ENCODE measurements at places on chromosomes 11 and 22.

DNA sequence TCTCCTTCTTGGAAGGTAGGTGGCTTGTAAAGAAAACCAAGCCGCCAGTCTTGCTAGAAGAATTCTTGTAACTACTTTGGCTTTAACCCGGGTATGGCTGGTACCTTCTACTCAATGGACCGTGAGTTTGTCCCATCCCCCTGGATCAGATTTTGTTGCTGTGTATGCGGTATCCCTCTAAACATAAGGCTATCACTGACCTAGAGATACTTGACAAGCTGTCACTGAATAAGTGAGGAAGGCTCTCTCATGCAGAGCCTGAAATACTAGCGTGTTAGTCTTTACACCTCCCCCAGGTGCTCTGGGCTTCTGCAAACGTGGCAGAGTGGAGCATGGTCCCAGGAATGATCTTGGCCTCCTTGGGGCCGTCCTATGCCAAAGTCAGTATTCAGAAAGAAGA lies 34.5 kb downstream of the GLB1L2 start:
- DNase-seq, result no peak

DNA sequence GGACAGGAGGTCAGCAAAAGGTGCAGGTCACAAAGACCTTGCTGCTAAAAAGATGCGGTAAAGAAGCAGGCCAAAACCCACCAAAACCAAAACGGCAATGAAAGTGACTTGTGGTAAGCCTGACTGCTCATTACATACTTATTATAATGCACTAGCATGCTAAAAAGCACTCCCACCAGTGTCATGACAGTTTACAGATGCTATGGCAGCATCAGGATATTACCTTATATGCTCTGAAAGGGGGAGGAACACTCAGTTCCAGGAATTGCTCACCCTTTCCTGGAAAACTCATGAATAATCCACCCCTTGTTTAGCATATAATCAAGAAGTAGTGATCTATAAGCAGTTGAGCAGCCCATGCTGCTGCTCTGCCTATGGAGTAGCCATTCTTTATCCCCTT lies 45.2 kb upstream of the SLC5A12 start:
- DNase-seq, result no peak

DNA sequence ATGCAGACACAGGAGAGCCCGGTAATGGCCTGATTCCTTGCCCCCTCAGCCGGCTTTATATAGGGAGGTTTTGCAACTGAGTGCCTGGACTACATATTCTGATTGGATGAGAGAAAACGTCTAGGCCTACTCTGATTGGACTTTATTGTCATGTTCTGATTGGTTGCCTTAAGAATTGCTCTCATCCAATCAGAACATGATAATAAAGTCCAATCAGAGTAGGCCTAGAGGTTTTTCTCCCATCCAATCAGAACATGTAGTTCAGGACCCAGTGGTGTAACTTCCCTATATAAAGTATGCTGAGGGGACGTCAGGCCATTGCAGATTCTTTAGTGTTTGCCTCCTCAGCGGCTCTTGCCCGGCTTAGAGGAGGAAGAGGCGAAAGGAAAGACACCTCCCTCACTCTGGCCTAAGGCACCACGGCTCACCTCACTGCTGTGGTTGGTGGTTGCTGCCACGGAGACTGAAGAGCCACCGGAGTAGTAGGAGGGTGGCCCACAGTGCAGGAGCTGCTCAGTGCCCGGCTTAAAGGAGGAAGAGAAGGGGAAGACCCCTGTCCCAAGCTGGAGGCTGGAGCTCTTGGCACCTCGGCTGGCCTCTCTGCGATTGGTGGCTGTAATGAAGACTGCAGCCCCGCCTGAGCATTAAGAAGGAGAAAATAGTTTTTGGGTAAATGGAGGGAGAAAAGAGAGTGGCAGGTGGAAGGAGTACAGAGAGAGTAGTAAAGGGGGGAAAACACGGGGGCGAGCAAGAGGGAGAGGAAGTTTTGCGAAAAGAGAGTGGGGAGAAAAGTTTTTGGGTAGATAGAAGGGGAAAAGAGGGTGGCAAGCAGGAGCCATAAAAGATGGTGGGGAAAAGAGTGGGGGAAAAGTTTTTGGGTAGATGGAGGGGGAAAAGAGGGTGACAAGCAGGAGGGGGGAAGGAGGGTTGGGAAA lies 116.7 kb upstream of the SERPIND1 start:
- DNase-seq, result no peak

- DNase-seq, result no peak
These were observed 4.1 kb upstream of the PLAAT2 start for GRCh38 chr11:63567044-63567840.

GRCh38 chr11:1232021-1232882 lies 9.4 kb downstream of the MUC5B start:
- no peak for DNase-seq

GRCh38 chr11:101707477-101707876 lies 123.7 kb upstream of the TRPC6 start:
- no peak for DNase-seq

DNA sequence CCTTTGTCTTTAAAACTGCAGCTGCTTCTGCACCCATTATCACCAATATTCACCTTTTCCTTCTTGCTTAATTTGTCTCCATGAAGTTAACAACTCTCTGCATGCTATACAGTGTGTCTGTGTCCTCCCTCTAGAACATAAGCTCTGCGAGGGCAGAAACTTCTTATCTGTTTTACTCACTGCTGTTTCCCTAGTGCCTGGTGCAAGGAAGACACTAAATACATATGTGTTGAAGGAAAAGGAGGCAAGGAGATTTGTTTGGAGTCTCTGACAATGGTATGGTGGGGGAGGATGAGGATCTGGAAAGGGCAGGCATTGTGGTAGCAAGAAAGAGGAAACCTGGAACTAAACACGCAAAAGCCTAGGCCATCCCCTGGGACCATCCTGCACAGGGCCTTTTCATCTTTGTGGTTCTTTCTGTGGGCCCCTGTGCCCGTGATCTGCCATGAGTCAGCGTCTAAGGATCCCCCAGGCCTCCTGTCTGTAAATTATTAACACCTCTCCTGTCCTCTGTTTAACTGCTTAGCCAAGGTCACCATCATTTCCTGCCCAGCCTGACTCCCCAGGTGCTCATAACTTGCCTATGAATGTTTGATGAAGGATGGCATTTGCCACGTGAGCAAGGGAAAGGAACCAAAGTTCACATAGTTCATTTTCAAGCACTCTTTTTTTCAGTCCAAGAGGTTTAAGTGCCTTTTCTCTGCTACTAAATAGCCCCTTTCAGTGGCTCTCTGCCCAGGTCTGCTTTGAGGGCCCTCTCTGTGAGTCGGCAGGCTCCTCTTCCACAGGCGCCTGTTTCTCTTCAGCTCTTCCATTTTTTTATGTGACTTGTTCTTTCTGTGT lies 131.1 kb downstream of the RASSF10 start:
- DNase-seq, result no peak

GRCh38 chr11:12793065-12793464 lies 118.8 kb downstream of the TEAD1 start:
- no peak for DNase-seq

DNA sequence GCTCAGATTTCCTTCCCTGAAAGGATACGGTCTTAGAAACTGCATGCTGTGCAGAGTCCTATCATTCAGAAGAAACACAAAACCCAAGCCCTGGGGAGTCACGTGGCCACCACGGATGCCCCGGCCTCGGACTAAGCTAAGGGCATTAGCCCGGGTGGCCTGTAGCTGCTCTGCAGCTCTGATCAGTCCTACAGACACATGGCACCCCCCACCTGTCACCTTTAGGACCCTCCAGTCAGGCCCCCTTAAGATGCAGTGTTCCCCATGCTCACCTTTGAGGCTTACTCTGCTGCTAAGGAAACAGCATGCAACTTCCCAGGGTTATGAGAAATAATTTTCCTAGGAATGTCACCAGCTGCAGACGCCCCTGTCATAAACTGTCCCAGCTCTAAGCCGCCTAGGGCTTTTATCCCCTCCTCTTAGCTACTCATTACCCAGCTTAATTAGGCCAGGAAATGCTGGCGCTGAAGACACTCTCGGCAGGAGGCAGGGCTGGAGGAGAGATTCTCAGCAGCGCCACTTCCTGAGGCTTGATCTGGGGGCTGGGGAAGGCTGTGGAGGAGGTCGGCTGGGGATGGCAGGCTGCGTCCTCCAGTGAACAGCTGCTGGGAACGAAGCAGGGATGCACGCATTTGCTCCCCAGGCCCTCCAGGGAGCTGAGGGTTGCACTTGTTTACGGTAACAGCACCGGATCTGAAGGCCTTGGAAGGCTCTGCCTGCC lies 47.2 kb upstream of the ADA2 start:
- DNase-seq, result no peak

DNA sequence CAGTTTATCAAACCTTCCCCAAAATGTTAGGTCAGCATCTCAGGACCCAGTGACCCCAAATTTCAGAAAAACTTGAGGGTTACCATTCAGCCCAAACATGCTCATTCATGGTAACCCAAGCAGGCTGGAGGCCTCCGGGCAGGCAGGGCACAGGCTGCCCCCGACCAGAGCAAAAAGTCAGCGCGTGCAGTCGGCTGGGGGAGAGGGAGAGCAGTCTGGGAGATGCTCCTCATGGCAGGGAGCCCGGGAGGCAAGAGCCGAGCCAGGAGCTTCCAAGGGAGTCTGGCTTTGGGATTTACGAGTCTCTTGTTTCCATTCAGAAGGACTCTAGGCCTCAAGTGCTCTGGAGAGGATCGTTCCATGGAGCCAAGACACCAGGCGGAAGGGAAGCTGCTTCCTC lies 45.7 kb downstream of the RPUSD4 start:
- DNase-seq, result no peak

DNA sequence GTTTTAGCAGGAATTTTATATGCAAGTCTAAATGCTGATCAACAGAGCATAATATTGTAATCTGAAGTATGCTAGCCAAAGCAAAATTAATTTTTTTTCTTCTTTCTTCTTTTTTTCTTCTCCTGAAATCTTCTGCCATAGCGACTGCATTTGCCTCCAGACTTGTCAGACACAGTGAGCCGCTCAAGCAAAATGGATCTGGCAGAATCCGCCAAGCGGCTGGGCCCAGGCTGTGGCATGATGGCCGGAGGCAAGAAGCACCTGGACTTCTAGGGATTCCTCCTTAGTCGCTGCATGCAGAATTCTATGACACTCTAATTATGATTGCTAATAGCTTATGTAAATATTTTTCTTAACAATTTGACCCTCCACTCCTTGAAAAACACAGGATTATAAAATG lies 27.9 kb downstream of the PAX6 start:
- DNase-seq, result no peak

DNA sequence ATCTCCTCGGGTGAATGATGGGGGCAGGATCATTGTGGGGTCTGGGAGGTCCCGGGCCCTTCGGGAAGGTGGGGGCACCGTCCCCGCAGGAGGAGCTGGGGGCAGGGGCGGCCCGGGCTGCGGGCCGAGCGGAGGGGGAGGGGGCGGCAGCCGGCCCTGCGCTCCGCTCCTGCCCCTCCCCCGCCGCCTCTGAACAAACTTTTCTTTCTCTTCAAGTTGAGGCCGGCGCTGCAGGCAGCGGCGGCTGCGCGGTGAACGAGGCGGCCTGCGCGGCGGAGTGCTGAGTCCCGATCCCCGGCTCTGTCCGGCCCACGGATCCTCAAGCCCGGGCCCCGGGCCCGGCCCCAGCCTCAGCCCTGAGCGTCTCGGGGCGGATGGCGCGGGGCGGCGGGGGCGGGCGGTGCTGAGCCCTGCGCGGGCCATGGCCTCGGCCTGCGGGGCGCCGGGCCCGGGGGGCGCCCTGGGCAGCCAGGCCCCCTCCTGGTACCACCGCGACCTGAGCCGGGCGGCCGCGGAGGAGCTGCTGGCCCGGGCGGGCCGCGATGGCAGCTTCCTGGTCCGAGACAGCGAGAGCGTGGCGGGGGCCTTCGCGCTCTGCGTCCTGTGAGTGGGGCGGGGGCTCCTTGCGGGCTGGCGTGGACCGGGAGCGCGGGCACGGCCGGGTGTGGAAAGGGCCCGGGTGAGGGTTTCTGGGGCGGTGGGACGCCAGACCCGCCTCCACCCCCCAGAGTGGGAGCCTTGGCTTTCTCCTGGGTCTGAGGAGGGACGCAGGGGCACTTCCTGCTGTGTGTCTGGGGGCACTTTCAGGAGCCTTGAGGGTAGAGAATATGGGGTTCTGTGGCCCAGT lies at the start of gene INPPL1:
Gene INPPL1, plus strand, starts transcription at position 204 of the 847 bp plus-strand sequence. Its CDS starts 218 bp downstream, at position 422.
- no peak for DNase-seq

DNA sequence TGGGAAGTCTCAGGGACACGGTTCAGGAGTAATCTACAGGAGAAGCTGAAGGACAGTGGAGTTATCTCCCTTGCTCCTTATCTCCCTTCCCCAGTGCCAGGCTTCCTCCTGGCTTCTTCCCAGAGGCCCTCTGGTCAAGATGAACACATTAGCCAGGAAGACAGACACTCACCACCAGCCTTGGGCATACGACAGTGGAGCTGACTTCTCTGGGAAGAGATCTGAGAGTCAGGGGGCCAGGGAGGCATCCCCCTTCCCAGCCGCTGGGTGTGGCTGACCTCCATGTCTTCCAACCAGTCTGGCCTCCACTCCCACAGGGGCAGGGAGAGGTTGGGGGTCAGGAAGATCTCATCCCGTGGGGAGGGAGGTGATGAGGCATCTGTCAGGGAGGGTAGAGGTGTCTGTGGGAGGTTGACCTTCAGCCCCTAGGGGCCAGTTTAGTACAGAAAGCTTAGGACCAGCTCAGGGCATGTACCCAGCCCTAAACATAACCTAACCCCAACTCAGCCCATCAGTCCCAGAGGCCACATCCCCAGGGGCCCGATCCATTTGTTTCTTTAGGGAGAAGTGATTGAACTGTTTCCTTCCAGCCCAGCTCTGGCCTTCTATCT lies 12.7 kb downstream of the ROBO4 start:
- no peak for DNase-seq

- no peak for DNase-seq
These were observed 116.2 kb upstream of the ALX4 start for GRCh38 chr11:44426119-44426518.

DNA sequence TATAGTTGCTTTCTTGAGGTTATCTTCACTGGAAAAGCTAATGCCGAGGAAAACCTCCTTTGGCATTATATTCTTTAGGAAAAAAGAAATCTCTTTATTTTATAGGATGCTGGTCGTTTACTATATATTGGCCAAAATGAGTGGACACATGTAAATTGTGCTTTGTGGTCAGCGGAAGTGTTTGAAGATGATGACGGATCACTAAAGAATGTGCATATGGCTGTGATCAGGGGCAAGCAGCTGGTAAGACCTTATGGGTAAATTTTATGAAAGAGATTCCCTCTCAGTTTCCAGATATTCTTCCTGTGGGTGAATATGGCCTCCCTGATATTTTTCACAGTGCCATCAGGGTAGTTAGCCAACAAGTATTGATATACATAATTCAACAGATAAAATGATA lies 29.4 kb upstream of the TTC36 start:
- no peak for DNase-seq

GRCh38 chr11:134466610-134467567 lies 54.8 kb upstream of the B3GAT1 start:
- no peak for DNase-seq

- DNase-seq, result no peak
These were observed 3.3 kb upstream of the LRFN4 start for GRCh38 chr11:66853242-66854229.

DNA sequence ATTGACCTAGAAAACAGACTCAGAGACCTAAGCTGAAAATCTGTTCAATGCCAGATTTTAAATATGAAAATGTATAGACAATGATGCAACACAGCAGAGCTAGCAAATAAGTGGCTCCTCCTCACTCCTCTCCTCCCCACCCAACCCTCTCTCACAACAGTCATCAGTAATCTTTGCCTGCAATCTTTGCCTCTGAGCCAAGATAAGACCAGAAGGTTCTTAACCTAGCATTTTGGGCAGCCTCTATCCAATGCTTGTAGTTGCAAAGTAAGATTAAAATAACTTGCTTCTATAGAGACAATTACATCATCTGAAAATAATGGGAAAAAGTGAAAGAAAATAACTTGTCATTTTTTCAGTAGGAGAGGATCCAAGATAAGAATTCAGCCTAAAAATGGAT lies 117.3 kb downstream of the PARVA start:
- DNase-seq, result no peak
